Activated CD4-positive, alpha-beta T cell treated with anti-CD3 and anti-CD28 coated beads, Interleukin-2, amount 50 U/mL, for 16 hours (primary cell): ENCODE measurements at places on chromosomes 16 and 17.

DNA sequence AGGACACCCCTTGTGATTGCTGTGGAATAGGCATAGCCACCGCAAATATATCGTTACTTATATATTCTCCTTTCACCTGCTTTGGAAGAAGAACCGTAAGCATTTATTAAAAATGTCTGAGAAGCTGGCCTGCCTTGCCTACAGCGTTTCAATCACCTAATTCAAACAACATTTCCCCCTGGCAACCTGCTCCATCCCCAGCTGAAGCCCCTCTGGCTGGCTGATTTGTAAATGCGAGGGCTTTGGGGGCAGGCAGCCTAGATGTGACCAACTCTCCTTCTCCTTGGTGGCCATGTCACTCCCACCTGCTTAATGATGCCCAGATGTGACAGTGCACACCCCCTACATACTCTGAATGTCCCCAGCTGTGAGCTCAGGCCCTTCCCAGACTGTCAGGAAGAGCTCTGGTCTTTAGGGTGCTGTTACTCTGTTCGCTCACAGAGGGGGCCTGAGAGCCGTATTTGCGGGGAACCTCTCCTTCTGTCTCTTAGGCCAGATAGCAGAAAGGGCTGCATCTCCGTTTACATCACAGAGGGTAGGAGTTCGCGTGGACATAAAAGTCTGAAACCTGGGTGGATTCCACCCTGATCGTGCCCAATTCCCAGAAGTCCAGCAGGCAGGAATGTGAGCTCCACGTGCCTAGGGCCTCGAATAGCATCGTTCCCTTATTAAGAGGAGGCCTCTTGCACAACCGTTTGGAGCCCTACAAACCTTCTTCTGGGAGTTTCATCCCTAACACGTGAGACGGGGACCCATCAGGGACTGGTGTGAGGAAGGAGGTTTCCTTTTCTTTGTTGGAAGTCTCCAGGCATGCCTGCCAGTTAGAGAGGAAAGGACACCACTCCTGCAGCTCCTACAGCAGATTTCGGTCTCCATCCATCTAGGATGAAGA is 2.4 kb upstream of the SDK2 start:
- DNase-seq: no peak

- DNase-seq: no peak
Observed at GRCh38 chr17:8294814-8295316, 335 bp downstream of the SLC25A35 start.

GRCh38 chr16:27058299-27058698 is 8.4 kb upstream of the C16orf82 start:
- DNase-seq: no peak

DNA sequence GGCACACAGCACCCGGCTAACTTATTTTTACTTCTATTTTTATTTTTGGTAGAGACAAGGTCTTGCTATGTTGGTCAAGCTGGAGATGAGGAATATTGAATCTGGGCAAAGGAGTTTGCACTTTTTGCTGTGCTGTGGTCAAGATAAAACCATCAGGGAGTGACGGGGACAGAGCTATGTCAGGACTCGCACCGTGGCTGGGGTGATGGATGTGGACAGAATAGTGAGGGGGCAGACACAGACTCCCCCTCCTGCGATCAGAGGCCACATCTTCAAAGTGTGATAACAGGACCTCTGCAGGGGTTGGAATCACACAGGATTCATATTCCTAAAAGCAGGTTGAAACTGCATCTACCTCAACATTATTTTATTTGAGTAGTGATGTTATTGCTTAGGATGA is 25.6 kb downstream of the IL21R start:
- no peak for DNase-seq

GRCh38 chr17:5838661-5839300 is 231.4 kb upstream of the WSCD1 start:
- DNase-seq: no peak

DNA sequence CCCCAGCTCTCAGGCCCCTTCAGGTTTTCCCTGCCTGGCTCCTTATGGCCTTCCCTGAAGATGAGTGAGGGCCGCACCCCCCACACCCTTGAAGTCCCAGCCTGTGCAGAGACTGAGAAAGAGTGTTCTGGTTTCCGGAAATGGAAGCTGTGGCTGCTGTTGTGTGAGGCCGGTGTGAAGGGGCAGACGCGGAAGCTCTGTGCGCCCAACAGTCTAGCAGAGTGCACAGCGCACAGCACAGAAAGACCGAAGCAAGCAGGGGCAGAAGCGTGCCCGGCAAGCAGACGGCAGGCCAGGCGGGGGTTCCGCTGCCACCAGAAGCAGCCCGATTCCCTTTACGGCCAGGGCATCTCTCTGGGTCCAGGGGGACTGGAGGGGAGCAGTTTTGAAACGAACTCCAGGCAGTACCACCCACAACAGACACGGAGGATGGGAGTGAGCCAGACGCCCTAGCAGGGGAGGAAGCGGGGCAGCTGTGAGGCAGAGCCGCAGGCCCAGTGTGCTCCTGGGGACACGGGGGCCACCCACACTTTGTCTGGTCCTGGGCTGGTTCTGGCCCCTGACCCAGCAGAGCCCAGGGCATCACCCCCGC is 16.7 kb downstream of the TPSG1 start:
- DNase-seq: no peak

GRCh38 chr16:78137782-78138616 is 38.5 kb downstream of the WWOX start:
- no peak for DNase-seq

DNA sequence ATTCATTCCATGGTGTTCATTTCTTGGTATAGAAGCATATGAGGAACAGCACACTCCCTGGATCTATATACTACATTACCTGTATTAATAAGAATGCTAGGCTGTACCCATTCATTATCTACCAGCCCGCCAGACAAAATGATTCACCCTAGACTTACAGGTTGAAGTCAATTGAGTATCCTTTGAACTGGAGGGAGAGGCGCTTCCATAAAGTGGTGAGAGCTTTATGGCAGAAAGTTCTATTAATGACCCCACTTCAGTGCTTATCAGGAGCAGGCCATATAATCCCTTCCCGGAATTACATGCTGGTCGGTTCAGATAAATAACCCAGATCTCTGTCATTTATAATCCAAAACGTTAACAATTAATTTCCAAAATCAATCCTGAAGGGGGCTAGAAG is 44.5 kb upstream of the TOX3 start:
- DNase-seq: no peak

- no peak for DNase-seq
Observed at GRCh38 chr17:72477491-72477890, 356.7 kb downstream of the SOX9 start.

GRCh38 chr16:61323456-61323855 is 712.8 kb downstream of the CDH8 start:
- DNase-seq: no peak

DNA sequence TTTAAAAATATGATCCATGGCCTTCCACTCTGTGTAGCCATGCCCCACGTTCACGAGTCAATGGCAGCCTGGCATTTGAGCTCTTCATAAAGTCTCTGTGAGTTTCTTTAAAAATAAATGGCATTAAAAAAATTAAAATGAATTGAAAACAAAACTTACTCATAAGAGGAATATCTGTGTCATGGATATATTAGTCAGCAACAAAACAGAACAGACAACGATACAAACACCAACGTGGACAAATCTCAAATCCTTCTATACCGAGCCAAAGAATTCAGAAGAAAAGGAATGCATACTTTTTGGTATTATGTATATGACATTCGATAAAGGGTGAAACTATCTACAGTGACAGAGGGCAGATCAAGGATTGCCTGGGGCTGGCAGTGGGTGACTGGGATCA is 8.2 kb upstream of the CMIP start:
- no peak for DNase-seq

DNA sequence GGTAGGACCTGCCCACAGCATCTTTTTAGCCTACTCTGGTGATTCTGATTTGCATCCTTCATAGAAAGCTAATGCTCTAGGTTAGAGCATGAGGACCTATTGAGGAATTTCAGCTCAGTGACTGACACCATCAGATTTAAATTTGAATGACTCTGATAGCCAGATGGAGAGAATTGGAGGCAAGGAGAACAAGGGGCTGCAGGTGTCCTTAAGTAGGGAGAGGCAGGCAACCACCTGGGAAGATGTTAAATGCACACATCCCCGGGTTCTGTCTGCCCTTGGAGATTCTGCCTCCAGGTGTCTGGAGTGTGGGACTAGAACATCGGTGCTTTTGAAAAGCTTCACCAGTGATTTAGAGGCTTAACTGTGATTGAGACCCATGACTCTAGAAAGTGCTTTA is 221.8 kb downstream of the SPECC1 start:
- DNase-seq: no peak
